ENCODE measurements at places on chromosomes 12 and 14.

DNA sequence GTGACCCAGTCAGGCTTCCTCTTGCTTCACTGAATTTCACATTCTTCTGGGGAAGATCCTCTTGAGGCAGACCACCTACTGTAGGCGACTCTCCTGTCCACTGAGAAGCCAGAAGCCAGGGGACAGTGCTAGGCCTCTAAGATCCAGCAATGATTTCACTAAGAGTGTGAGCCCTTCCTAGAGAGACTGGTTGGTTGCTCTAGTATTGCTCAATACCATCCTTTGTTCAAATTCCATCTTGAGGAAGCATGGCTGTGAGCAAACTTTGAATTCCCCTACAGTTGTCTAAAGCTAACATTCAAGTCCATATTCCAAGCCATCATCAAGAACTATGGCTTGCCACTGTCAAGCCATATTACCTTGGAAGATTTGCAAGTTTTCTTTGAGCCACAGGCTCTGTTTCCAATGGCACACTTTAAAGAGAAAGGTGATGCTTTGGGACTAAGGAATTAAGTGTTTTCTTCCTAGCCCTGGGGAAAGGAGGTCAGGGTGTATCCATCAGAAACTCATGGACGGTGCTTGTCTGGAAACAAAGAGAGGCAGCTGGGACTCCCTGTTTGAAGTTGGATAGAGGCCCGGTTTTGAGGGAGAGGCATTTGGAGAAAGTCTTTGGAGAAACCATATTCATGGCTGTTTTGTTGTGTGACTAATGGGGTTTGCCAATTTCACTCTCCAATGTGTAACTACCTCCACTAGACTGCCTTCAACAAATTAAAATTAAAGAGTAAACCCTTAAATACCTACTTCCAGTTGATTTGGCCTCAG, 1217.9 kb downstream of the VRK1 start:
- no peak for DNase-seq

- no peak for DNase-seq
Observed at GRCh38 chr12:102421802-102422583, 58.4 kb downstream of the IGF1 start.

DNA sequence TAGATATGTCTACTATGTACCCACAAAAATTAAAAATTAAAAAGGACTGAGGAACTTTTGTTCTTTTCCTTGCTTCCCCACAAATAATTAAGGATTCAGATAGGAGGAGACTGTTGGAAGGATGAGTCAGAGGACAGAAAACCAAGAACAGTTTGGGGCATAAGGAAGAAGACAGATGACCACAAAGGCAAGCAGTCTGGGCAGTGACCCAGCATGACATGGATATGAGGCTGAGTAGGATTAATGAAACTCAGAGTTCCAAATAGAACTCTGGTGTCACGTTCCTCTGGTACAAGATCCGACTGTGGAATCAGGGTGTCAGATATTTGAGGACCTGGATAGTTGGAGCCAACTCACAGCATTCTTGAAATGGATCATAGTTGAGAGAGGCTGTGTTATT, 89.3 kb upstream of the SLC38A4 start:
- no peak for DNase-seq

DNA sequence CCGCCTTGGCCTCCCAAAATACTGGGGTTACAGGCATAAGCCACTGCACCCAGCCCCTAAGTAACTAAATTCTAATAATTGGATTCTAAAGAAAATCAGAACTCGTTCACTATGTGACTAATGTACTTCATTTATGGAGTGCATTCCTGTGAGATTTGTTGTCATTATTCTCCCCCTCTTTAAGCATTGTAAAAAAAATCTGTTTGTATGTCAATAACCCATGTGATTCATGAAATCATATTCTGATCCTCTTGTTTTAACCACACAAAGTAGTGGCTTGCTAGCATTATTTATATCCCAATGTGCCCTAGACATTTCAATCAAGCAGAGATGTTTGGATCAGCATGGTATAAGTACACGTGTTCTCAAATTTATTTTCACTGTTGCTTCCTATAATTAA, 78.2 kb upstream of the OSBPL8 start:
- no peak for DNase-seq

- DNase-seq, result peak; percentile 57
Observed at GRCh38 chr12:104930388-104931326, 27.4 kb downstream of the SLC41A2 start.

DNA sequence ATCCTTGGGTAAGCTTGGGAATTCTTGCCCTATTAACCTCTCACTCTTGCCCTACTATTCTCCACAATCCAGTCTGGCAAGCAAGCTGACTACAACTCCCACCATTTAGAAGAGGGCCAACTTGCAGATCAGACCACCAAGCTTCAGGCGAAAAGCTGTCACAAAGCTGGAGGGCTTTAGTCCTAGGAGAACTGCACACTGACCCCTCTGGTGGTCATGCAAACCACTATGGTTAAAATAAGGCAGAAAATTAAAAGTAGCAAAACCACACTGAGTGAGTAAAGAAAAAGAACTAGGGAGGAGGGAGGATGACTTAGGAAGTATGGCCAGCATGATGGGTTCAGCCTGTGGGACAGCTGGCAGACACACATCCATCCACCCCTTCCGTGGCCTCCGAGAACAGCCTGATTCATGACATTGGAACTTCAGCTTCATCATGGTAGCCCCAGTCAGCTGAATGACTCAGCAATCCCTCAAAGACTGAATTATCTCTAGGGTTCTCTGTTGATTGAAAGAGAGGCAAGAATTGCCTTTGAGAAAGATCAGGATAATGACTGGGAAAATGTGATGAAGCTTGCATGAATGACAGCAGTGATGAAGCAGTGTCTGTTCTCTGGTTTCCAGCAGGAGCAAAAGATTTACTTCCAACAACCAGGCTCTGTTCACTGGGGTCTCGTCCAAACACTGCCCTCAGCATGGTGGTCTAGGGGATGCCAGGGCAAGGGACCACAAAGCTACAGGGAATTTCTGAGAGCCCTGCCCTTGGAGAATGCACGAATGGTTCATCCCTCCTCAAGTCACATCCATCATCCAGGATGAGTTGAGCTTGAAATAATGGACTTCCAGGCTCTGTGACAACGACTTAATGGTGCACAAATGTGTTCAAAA, 24.4 kb downstream of the PITPNM2 start:
- no peak for DNase-seq

DNA sequence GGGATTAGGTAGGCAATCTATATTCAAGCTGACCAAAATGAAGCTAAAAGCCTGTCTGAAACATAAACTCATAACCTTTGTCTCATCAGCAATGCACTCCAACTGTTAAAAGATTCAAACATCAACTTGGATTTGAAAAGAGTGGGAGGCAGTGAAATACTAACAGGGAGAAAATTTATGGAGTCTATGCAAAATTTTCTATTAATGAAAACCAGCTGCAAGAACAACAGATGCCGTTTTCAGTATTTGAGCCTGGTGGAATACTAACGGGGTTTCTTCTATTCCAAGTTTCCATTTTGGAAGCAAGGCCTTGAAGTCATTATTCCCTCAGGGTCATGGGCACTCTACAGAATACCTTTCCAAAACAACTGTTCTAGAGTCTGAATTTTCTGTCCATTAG, 88.3 kb downstream of the LRP6 start:
- DNase-seq, result no peak

GRCh38 chr14:72651081-72651480, 242.8 kb downstream of the DPF3 start:
- DNase-seq, result no peak

DNA sequence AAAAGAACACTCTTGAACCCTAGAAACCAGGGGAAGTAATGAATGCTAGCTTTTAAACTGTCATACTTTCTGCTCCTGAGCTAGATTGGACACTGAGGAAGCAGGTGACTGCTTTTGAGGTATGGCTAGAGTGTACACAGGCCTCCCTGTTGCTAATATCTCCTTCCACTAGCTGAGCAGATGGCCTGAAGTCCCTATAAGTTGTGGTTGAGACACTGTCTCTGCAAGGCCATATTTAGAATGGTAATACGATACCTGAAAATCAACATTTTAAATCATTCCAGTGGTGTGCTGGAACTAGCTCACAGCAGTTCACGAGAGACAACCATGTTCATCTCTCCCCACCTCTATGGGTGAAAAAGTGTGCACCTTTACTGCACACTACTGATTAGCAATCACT, 46.4 kb upstream of the BMP4 start:
- DNase-seq, result no peak

DNA sequence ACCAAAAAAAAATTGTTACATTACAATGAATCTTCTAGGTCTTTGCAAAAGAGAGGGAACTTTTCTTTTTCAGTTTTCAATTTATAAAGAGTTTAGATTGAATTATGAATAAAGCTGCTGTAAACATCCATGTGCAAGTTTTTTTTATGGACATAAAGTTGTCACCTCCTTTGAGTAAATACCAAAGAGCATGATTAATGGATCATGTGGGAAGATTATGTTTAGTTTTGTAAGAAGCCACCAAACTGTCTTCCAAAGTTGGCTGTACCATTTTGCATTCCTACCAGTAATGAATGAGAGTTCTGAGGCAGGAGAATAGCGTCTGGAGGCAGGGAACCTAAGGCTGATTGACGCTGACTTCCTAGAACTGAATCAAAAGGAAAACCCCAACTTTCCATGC, 30.2 kb downstream of the LEMD3 start:
- DNase-seq, result no peak

GRCh38 chr12:84397263-84397662, 515.3 kb downstream of the SLC6A15 start:
- no peak for DNase-seq

DNA sequence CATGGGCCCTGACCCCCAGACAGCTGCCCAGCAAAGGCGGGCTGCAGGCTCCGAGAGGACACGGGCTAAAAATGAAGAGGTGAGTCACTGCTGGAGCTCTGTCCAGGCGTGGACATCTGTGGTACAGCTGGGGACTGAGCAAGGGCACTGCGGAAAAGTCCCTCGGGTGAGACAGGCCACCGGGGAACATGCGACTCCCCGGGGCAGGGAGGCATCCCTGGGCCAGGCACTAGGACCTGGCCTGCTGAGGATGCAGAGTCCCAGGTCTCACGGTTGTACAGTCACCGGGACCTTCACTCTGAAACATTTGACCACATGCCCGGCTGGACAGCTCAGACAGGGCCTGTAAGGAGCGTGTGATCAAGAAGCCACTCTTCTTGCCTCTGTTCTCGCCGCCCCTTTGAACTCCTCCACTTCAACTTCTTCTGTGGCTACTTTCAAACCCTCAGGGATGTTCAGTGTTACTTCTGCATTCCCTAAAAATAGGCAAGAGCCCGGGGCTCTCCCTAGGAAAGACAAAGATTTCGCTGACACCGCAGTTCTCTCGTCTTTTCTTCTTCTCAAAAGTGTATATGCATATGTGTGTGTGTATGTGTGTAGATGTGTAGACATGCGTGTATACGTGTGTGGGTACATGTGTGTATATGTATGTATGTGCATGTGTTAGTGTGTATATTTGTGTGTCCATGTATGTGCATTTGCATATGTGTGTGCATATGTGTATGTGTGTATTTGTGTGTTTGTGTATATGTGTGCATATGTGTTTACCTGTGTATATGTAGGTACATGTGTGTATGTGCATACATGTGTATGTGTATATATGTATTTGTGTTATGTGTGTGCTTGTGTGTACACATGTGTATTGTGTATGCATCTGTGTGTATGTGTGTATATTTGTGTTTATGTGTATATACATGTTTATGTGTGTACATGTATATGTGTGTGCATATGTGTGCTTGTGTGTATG, 5.0 kb upstream of the RFLNA start:
- no peak for DNase-seq

- DNase-seq, result no peak
Observed at GRCh38 chr14:50388256-50388931, 8.3 kb downstream of the CDKL1 start.

DNA sequence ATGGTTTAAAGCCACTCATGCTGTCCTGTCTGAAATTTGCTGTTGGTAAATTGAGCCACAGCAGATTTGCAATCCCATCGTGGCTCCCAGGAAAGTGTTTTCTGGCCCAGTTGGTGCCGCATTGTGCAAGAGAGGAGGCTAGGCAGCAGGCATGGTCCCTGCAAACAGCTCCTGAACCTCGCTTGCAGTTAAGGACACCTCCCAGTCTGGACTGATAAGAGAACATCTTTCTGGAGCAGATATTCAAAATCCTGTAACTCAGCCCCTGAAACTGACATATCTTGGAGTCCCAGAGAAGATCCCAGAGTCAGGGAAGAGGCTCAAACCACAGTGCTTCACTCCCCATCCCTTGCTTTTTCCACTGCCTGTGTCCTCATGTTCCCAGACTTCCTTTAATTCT, 328.6 kb upstream of the FKBP4 start:
- no peak for DNase-seq

DNA sequence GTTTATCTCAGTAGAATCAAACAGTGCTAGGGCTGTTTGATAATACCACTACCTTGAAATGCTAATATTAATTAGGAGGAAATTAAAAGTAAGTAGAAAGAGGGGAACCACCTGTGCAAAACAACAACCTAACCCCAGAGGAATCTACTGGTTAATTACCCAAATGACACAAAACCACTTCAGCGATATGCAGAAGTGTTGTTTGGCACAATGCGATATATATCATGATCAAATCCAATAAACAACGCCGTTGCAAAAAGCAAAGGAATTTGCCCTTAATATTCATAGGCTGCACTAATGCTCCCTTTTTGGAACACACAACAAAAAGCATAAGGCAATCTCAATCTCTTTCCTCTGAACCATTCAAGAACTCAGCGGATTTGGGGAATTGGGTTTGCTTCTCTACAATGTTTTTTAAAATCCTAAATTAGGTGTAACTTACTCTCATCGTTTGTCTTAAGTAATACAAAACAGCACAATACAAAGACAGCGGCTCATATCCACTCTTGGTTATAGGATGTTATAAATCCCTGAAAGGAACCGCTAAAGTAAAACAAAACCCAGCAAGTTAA, 1.5 kb downstream of the MAP4K5 start:
- DNase-seq, result no peak

- DNase-seq, result no peak
Observed at GRCh38 chr12:22117563-22118237, 71.7 kb downstream of the CMAS start.

DNA sequence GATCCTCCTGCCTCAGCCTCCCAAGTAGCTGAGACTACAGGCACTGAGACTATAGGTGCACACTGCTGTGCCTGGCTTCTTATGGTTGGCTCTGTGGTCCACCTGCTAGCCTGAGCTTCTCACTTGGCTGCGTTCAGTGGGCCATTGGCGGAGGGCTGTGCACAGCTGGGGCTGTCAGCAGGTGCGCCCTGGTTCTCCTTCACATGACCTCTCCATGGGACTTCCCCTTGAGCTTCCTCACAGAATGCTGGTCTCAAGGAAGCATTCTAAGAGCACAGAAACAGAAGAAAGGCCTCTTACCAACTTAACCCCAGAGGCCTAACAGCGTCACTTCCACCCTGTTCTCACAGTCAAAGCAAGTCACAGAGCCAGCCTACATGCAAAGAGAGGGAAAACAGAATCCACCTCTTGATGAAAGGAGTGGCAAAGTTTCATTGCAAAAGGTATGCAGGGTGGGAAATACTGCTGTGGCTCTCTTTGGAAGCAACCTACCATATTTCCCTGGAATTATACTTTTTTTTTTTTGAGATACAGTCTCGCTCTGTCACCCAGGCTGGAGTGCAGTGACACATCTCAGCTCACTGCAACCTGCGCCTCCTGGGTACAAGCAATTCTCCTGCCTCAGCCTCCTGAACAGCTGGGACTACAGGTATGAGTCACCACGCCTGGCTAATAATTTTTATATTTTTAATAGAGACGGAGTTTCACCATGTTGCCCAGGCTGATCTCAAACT, 9.3 kb downstream of the RILPL2 start:
- DNase-seq, result peak; percentile 81
